ENCODE measurements at places on chromosomes 11 and 22.

- no peak for DNase-seq
Observed at GRCh38 chr11:82996966-82997606, 74.6 kb downstream of the RAB30 start.

DNA sequence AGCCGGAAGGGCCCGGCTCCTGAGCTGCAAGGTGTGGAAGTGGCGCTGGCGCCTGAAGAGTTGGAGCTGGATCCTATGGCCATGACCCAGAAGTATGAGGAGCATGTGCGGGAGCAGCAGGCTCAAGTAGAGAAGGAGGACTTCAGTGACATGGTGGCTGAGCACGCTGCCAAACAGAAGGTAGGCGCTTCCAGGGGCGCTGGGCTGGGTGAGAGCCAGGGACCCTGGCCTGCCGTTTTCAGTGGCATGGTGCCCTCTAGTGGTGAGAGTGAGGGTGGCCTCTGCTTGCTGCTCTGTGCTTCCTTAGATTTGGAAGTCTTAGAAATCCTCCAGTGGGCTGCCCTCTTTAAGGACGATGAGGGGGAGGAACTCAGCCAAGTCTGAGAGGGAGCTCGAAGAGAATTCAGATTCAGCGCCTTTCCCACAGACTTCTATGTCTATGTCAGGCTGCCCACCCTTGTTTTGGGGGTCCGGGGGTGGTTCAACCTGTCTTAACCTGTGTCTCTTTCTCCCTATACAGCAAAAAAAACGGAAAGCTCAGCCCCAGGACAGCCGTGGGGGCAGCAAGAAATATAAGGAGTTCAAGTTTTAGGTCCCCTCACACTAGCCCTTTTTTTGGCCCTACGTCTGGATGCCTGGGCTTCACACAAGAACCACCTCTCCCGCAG, 1.8 kb upstream of the PACS1 start:
- peak; percentile 44 for DNase-seq

DNA sequence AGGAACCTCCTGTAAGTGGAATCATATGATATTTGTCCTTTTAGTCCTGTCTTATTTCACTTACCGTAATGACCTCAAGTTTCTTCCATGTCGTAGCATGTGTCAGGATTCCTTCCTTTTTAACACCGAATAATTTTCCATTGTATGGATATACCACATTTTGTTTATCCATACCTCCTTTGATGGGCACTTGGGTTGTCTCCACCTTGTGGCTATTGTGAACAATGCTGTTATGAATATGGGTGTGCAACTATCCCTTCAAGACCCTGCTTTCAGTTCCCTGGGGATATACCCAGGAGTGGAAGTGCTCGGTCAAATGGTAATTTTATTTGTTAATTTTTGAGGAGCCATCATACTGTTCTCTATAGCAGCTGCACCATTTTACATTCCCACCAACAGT, 244.9 kb upstream of the BLID start:
- no peak for DNase-seq

DNA sequence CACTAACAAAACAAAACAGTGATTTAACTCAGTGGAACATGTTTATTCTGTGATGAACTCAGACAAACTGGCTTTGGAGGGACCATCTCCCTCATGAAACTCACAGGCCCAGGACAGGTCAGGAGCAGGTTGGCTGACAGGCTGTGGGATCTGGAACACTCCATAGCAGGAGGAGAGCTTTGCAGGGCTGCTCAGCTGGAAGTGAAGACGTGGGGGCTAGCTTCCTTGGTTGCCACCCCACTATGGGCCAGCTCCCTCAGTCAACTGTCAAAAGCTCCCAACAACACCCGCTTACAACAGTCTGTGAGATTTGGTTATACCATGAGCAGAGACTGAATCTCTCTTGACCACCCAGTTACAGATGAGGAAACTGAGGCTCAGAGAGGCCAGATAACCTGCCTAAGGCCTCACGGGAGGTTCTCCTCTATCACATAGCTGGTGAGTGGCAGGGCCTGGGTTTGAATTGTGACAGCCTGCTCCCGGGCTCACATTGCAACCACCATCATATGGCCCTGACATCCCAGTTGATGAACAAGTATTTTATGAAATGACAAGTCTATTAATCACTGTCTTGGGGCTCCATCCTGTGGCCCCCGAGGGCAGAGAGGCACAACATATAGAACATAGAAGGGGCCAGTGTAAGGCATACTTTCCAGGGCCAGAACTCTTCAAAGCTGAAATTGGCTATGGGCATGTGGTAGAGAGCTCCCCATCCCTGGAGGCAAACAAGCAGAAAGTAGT, 473.4 kb downstream of the MN1 start:
- no peak for DNase-seq

DNA sequence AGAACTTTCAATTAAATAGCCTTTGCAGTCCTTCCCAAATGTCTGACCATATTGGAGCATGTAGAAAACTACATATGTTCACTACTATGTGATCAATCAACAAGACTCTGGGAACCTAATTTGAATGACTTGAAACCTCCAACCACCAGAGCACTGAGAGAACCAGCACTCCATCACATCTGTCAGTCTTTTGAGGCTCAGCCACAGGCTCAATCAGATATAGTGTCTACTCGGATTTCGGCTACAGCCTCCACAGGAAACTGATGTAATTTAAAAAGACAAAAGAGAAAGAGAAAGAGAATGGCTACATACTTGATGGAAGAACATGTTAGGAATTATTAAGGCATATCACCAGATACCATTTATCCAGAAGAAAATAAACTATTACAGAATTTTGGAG, 859.0 kb downstream of the FAM181B start:
- DNase-seq, result no peak

DNA sequence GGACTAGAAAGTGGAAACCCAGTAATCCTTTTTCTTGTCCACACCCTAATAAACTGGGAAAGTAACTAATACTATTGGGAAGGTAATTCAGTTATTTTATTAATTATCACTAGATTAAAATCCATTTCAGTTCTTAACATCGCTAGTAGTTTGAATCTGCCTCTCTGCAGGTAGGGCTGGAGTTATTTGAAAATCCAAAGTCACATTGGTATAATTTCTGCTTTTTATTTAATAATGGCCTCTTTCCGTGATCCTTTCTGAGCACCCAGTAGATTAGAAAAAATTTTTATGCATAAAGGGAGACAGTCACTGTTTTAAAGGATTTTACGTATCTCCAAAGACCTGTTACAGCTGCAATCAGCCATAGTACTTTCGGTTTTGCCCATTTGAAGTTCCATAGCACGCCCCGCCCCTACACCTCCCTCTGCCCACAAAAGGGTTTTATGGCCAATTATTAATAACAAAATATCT, 605 bp upstream of the COPB1 start:
- DNase-seq, result no peak

DNA sequence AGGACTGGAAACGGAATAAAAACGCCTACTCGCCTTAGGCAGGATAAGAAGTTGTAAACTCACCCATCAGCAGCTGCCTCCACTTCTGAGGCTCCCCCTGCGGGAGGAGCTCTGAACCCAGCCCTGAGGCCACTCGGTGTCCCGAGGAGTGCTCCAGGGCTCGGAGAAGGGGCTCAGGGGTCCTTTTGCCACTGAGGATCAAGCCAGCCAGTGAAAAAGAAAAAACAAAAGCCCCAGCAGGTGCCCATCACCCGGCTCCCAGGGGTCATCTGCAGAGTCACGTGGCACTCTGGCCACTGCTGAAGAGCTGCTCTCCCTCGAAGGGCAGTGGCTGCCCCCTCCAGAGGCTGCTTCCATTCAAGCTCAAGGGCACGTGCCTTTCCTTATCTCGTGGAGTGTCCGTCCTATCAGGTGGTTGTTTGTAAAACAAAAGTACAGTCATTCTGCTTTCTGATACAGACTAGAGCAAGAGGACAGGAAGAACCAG, 29.0 kb downstream of the NUP50 start:
- no peak for DNase-seq

GRCh38 chr11:18132341-18132740, at the start of gene MRGPRX3:
Gene MRGPRX3, plus strand, starts transcription at chr11:18132571. Its CDS starts 4,632 bp downstream, at chr11:18137203.
- no peak for DNase-seq

DNA sequence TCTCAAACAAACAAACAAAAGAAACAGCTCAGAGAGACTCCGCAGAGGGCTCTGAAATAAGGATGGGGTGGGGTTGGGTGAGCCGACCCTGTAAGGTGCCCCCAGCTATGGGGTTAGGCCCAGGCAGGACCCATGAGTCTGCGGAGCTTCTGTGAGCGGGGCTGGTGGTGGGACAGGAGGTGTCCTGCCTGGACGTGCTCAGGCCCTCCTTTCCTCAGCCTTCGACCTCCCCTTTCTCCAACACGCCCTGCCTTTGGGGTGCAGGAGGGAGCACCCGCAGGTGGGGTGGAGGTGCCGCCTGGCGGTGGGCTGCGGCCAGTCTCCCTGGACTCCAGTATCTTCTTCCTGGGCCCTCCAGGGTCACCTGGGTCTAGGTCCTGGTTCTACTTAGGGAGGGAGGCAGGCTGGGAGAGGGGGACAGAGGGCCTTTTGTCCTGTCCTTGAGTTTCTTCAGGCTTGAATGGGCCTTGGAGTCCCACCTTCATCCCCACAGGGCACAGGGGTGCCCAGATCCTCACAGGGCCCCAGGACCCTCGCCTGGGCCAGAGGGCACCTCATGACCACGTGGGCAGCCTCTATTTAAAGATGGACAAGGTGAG, 12.3 kb downstream of the PRR33 start:
- DNase-seq, result no peak

- DNase-seq, result no peak
Observed at GRCh38 chr11:1777737-1778136, 14.0 kb upstream of the CTSD start.

DNA sequence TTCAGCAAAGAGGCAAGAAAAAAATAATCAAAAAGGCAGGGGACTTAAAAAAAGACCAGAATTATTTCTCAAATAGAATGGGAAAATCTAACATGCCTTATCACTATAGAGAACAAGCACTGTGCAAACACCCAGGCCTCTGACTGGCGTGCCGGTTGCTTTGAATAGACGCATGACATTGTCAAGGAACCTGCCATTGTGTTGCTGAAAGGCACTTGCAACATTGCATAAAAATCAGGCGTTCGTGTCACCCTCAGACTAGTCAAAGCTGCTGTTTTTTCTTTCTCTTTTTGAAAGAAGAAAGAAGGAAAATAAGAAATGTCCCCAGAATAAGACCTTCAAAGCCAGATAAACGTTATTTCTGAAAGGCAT, 549.3 kb upstream of the CADM1 start:
- no peak for DNase-seq

DNA sequence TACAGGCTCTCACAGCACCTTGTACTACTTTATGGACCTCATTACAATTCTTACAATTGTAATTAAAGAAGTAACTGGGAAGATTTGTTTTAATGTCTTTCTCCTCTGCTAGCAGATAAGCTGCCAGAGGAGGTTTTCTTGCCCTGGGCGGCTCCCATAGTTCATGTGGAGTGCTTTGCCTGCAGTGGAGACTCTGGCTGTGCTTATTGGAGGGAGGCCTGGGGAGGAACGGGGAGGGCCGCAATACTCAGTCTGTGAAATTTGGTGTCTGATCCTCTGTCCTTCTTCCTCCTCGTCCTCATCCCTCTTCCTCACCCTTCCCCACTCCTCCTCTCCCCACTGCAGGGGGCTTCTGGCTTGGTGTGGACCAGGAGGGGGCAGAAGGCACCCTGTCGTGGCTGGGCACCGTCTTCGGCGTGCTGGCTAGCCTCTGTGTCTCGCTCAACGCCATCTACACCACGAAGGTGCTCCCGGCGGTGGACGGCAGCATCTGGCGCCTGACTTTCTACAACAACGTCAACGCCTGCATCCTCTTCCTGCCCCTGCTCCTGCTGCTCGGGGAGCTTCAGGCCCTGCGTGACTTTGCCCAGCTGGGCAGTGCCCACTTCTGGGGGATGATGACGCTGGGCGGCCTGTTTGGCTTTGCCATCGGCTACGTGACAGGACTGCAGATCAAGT, 5.6 kb downstream of the SLC35C1 start:
- no peak for DNase-seq

- DNase-seq, result no peak
Observed at GRCh38 chr22:31477329-31477728, 12.3 kb downstream of the EIF4ENIF1 start.

GRCh38 chr11:67285541-67286498, 3.3 kb upstream of the ANKRD13D start:
- DNase-seq, result no peak

DNA sequence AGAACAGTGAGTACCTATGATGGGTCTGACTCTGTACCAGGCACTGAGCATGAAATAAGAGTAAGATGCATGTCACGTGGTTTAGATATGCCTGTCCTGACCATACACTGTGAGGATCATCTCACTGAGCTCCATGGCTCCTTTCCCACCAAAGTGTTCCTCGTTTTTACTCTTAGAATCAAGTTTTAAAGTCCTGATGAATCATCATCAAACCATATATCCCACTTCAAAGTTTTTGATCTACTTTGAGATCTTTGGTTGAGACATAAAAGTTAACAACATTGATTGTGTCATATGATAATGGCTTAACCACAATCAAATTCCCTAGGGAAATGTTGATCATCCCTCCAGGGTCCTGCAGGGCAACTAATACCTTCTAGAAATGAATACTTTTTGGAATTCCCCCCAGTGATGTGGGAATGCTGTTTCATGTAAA, 12.8 kb downstream of the ETS1 start:
- no peak for DNase-seq

DNA sequence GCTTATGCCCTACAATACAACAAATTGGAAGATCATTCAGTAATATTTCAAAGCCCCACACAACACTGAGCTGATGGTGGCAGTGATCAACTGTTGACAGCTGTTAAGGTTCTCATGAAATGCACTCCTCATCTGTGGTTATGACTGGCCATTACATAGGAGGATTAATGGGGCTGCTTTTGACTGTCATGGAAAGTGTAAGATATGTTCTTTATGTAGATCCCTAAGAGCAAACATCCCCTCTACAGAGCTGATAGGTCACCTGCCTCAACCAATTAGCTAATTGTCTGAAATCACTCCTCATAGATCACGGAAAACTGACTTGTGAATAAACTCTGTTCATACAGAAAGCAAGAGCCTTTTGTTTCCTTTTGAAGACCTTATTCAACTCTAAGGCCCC, 78.1 kb downstream of the GAB2 start:
- no peak for DNase-seq

- no peak for DNase-seq
Observed at GRCh38 chr11:74249496-74249895, 61.9 kb downstream of the P4HA3 start.

- no peak for DNase-seq
Observed at GRCh38 chr11:70247710-70248072, 22.8 kb upstream of the PPFIA1 start.

- peak; percentile 51 for DNase-seq
Observed at GRCh38 chr22:26656891-26657851, at the start of gene MIAT. Gene MIAT, plus strand, starts transcription at chr22:26657588.

GRCh38 chr11:6200975-6201374, 2.0 kb downstream of the OR52W1 start:
- DNase-seq, result no peak

- DNase-seq, result no peak
Observed at GRCh38 chr11:47587039-47587716, 700 bp downstream of the FAM180B start.

GRCh38 chr11:12417691-12418611, 40.6 kb downstream of the PARVA start:
- DNase-seq, result no peak

DNA sequence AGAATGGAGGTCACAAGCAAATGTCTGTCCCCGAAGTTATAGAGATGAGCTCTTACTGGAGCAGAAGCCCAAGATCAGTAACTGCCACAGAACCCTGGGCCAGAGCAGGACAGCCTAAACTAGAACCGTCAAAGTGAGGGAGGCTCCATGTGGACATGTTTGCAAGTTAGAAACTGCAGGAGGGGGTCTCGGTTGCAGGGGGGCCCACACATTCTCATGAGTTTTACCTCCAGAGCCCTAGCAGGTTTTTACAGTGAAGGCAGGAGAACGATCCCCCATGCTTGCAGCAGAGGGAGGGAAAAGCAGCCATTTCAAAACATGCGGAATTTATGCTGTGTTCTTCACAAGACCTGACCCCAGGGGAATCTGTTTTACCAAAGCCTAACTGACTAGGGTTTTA, 133.5 kb upstream of the B3GAT1 start:
- DNase-seq, result no peak
